Hematopoietic multipotent progenitor cell treated with erythropoietin and hydrocortisone succinate and interleukin-3 and kit ligand, for 15 days (in vitro differentiated cells): ENCODE measurements at places on chromosomes 12 and 14.

GRCh38 chr12:114625294-114625851, 58.6 kb downstream of the TBX3 start:
- peak; percentile 26 for DNase-seq

DNA sequence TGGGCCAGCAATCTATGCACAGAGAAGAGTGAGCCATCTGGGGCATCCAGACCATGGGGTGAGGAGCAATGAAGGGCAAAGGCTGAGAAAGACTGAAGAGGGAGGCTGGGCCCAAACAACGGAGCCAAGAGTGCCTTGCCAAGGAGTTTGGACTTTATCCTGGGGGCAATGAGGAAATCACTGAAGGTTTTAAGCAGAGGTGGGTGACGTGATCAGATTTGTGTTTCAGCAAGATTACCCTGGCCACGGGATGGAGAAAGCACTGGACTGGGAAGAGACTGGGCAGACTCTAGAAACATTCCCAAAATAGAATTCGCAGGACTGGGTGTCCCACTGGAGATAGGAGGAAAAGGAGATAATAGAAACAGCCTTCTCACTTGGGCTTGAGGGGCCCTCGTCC, 65.3 kb downstream of the DPF3 start:
- DNase-seq = no peak

- no peak for DNase-seq
Observed at GRCh38 chr12:78470354-78471195, 394.0 kb upstream of the SYT1 start.

- DNase-seq = no peak
Observed at GRCh38 chr14:74942181-74942580, 13.2 kb downstream of the PGF start.

DNA sequence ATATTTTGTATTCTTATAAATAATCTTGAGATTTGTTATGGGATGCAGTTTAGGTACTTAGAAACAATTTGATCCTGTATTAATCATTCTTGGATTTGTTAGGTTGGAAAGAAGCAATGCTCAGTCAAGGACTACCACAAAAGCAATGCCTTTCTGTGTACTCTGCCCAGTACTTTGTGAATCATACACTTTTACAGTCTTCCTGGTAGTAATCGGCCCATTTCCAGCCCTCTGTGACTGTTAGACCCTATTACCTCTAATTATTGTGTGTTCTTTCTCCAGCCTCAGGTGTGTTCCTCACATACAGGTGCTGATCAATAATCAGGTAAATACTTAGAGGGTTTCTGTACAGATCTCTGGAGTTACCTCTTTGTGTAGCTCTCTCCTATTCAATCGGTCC, 609.0 kb downstream of the KCNH5 start:
- no peak for DNase-seq

- DNase-seq = no peak
Observed at GRCh38 chr14:34275078-34275477, 187.0 kb downstream of the SPTSSA start.

DNA sequence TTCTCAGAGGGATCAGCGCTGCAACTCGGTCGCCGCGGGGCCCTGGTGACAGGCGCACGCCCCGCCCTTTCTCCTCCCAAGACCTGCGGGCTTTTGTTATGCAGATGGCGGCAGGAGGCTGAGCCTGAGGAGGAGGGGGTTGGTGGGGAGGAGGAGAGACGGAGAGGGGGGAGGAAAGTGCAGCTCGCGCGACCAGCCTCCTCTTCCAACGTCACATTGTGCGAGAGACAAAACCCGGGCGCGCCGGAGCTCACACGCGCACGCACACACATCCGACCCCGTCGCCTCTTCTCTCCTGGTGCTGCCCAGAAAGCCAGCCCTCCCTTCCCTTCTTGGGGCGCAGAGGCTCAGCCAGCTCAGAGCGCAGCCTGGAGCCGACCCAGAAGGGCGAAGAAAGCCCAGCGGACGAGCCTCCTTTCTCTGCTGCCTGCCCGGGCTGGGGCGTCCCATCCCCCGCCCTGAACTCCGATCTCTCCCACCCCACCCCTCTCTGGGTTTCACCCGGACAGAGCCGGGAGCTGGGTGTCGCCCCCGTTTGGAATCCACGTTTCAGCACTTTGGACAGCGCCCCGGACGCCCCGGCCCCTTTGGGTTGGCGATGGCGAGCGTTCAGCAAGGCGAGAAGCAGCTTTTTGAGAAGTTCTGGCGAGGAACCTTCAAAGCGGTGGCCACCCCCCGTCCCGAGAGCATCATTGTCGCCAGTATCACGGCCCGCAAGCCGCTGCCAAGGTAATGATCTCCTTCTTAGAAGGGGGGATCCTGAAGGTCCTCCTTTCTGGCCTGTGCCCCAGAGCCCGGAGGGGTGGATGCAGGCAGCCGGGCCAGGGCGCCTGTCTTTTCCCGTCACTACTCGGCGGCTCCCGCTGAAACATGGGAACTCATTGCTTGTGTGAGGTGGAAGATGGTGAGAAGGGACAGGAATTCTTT, at the start of gene SRRM4:
TSS of gene SRRM4 (plus strand) at position 257 of the 927 bp plus-strand sequence. CDS start at position 599, 342 bp downstream.
- DNase-seq = no peak

DNA sequence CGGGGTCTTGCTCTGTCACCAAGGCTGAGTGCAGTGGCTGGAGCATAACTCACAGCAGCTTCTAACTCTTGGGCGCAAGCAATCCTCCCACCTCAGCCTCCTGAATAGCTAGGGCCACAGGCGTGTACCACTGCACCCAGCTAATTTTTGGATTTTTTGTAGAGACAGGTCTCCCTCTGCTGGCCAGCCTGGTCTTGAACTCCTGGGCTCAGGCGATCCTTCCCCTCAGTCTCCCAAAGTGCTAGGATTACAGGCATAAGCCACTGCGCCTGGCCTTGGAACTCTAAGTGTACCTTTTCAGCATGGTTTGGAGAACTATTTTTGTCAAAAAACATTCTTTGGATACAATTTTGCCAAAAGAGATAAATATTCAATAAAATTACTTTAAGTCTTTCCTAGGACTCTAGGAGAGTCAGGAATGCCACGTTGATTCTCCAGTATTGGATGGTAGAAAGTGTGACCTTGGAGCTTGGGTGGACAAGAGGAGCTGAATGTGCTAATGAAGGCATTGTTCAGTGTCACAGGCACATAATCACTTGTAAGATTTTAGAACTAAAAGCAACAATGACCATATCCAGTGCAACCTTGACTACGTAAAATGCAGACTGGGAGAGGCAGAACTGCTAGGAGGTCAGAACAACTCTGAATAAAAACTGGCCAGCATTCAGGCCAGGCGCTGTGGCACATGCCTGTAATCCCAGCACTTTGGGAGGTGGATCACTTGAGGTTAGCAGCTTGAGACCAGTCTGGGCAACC, 2.8 kb downstream of the SRSF9 start:
- DNase-seq = peak; percentile 67

GRCh38 chr12:103729499-103729898, 111.5 kb downstream of the NT5DC3 start:
- DNase-seq = no peak

DNA sequence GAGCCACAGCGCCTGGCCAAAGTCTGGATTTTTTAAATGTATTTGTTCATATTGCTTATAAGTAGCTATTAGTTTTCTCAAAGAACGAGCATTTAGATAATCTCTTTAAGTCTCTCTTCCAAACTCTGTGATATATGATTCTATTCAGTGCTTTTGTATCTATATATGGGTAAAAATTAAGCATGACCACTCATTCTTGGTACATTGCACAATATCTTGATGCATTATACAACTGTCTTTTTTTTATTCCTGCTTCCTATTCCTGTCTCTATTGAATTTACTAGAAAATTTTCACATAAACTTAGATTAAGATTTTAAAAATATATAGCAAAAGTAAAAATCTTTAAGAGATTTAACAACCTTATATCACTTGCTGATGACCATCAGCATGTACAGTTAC, 29.1 kb downstream of the SOCS2 start:
- no peak for DNase-seq

- no peak for DNase-seq
Observed at GRCh38 chr12:95198914-95199313, 18.4 kb downstream of the FGD6 start.

- DNase-seq = no peak
Observed at GRCh38 chr12:63968673-63969072, 124.2 kb downstream of the SRGAP1 start.
